ENCODE measurements at places on chromosomes 13 and 19.

- no peak for DNase-seq
Measured at GRCh38 chr19:15178629-15179308, 22.0 kb downstream of the NOTCH3 start.

DNA sequence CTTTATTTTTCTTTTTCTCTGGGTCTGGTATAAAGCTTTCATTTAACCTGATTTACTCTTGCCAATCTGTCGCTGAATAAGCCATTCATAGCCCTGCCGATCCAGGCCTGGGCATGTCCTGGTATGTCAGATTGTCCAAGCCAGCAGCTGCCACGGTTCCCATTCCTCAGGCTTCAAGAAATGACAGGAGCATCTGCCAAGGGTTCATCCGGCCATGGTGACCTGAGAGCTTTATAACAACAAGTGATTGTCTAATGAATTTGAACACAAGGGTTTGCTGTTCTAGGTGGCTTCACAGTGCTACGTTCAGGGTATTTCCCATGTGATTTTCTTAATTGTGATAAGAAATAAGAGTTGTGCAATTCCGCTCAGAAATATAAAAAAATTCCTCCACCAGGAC is 20.0 kb downstream of the PNMA8A start:
- no peak for DNase-seq

DNA sequence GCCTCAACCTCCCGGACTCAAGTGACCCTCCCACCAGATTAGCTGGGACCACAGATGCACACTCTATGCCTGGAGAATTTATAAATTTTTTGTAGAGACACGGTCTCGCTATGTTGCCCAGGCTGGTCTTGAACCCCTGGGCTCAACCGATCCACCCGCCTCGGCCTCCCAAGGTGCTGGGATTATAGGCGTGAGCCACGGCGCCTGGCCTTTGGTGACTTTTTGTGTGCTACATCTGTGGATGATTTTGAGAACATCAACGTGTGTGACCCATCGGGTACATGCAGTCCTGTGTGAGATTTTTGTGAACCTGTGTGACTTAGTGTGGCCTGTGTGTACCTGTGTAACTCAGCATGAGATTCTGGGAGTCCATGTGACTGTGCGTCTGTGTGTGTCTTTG is 8.5 kb upstream of the NFIX start:
- DNase-seq, result no peak

DNA sequence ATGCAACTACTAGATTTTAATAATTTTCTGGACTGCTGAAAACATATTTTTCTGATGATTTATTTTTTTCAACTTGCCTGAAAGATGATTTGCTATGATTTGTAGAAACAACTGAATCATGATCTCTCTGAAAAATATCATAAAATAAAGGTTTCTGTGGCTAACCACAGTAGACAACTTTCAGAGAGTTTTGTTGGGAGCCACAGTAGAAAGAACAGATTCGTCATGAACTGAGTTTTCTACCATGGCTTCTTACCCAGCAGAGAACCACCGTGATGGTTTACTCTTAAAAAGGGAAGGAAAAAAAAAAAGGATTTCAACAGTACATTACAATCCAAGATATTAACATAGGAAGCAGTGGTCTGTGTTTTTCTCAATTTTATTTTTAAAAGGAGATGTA is 18.0 kb downstream of the ZAR1L start:
- no peak for DNase-seq

GRCh38 chr13:78022164-78022877 is 103.7 kb upstream of the EDNRB start:
- peak; percentile 71 for DNase-seq

- DNase-seq, result no peak
Measured at GRCh38 chr19:39587496-39587895, 14.8 kb upstream of the LGALS13 start.

Data from inflammatory macrophage treated with lipopolysaccharide for 1 hour (primary cell).